ENCODE measurements at places on chromosomes 1 and 21.

DNA sequence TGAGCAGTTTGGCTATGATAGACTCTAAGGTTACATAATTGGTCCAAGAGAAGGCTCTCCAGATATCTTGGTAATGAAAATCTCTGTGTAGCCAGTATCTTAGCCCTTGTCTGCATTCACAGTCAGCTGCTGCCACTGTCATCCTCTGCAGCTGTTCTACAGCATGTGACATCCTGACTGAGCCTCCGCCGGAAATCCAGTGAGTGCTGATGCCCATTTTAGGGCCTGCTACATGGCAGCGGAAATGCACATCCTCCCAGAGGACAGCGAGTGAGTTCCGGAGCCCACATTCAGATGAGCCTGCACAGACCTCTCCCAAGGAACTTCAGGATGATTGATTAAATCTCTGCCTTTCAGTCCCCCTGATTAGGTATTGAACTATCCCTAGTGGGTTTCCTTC lies 237.1 kb downstream of the HHIPL2 start:
- DNase-seq, result peak; percentile 85

GRCh38 chr1:220748089-220748934 lies at the start of gene MTARC2:
MTARC2 (plus strand) TSS chr1:220748322; CDS start chr1:220748532, 210 bp downstream.
- peak; percentile 47 for DNase-seq

DNA sequence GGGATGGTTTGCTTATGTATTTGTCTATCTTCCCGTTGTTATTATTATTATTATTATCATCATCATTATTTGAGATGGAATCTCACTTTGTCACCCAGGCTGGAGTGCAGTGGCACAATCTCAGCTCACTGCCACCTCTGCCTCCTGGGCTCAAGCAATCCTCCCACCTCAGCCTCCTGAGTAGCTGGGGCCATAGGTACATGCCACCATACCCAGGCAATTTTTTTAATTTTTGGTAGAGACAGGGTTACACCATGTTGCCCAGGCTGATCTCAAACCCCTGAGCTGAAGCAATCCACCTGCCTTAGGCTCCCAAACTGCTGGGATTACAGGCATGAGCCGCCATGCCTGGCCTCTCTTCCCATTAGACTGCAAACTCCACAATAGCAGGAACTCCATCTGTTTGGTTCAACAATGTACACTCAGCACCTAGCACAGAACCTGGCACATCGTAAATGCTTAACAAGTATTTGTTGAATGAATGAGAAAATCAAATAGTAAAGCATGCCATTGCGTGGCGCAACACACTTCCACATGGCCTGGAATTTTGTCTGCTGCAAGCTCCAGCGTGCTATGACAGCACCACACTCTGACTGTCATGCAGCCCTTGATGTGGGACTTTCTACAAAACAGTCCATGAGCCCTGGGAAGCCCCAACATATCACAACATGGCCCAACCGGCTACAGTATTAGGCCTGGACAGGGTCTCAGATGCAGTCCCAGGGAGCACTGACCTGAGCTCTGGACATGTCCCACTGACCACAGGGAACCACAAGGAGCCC lies 3.8 kb upstream of the TINAGL1 start:
- DNase-seq, result no peak

GRCh38 chr1:46479744-46480350 lies 9.8 kb upstream of the DMBX1 start:
- DNase-seq, result no peak

DNA sequence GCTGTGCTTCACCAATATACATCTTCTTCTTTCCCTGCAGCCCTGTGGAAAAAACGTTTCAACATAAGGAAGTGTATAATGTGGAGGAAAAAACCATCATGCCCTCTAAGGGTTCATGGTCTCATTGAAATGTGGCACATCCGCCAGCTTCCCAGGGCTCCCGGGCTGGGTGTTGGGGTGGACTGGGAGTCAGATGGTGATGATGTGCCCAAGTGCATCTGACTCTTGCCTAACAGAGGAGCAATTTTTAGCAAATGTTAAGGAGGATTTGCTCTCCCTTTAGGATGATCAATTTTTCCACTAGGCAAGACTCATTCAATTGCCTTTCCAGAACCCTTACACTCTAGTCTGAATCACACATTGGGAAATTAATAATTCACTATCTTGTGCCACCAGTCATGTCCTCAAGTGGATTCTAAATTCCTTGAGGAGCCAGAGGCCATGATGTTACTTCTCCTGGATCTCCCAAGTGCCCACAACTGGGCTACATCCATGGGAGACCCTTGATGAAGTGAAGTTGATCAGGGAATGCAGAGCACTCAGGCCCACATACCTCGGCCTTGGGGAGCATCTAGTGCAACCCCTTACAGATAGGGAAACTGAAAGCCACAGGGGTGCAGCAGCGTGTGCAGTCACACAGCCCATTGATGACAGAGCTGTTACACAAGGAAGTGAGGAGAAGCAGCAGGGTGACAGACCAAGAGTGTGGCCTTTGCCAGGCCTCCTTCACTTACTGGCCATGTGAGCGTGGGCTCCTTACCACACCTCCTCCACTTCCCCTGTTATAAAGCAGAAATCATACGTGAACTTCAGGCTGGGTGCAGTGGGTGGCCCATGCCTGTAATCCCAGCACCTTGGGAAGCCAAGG lies 100.0 kb upstream of the SLC44A3 start:
- DNase-seq, result no peak

DNA sequence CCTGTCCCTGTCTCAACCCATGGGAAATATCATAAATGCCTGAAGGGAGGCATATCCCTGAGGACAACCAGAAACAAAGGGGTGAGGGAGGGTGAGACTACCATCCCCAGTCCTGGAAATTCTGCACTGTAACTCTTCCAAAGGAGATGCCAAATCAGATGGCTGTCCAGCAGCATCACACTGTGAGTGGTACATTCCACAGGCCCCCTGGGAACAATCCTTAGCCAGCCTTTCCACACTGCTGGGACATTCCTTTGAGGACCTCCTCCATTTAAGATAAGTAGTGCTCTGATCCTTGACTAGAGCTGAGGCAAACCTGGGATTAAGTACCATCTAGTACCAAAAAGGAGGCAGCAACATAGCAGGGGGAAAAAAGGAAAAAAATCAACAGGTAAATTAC lies 10.7 kb downstream of the IVL start:
- no peak for DNase-seq

DNA sequence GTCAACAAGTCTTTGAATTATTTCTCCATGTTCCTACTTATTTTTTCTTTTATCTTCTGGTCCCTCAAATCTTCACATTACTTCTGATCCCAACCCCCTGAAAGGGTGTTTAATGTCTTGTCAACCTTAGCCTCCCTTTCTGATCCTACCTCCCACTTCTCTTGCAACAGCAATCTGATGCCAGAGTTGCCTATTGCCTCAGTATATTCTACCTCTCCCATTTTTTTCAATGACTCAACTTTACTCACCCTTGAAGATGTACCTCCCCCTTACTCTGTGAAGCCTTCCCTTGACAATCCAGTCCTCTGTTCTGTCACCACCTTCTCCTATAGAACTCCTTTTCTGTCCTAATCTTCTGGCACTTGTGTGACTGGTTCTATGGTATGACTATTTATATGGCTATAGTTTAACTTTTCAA lies 99.5 kb upstream of the CD55 start:
- no peak for DNase-seq

DNA sequence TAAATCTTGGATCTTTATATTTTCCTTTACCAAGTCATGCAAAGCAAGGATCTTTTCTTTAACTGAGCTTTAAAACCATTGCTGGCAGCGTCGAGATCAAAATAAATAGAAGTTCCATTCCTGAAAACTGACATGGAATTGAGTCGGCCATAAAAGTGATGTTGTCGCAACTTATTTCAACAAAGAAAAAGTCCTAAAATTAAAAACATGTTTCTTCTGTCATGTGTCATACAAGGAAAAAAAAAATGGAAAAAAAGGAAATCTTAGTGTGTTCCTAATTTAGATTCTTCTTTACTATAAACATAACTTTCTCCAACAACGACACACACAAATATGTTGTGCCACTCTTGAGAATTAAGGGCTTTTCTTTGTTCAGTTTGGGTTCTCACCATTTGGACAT lies 34.9 kb downstream of the GREM2 start:
- DNase-seq, result no peak

- DNase-seq, result no peak
Observed at GRCh38 chr1:147214325-147214724, 10.8 kb downstream of the FMO5 start.

GRCh38 chr1:67465375-67465774 lies 35.2 kb upstream of the SERBP1 start:
- no peak for DNase-seq

DNA sequence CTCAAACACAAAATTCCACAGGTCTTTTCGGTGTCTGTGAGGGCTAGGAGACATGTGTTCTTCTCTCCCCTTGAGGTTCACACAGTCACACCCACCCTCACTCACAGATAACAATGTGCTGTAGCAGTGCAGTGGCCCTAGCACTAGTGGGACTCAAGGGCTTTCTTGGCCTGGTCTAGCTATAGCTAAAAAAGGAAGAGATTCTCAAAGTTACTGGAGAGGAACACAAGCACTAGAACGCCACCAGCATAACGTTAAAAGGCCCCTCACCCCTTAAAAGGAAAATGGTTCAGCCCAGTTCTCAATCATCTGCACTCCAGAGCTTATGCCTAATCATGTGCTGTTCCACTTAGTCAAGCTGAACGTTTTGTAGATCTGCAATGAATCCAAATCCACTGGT lies 39.5 kb downstream of the RGS8 start:
- no peak for DNase-seq

GRCh38 chr1:28056129-28056925 lies 32.1 kb downstream of the EYA3 start:
- no peak for DNase-seq
